Activated CD4-positive, CD25-positive, alpha-beta regulatory T cell treated with anti-CD3 and anti-CD28 coated beads, Interleukin-2, amount 50 U/mL, for 24 hours (primary cell): ENCODE measurements at places on chromosomes 5 and 9.

- ATAC-seq = peak; percentile 64
These were observed 26.4 kb downstream of the TNPO1 start for GRCh38 chr5:72842816-72843215.

GRCh38 chr9:91017245-91017644 lies 215.6 kb downstream of the SYK start:
- ATAC-seq = no peak

DNA sequence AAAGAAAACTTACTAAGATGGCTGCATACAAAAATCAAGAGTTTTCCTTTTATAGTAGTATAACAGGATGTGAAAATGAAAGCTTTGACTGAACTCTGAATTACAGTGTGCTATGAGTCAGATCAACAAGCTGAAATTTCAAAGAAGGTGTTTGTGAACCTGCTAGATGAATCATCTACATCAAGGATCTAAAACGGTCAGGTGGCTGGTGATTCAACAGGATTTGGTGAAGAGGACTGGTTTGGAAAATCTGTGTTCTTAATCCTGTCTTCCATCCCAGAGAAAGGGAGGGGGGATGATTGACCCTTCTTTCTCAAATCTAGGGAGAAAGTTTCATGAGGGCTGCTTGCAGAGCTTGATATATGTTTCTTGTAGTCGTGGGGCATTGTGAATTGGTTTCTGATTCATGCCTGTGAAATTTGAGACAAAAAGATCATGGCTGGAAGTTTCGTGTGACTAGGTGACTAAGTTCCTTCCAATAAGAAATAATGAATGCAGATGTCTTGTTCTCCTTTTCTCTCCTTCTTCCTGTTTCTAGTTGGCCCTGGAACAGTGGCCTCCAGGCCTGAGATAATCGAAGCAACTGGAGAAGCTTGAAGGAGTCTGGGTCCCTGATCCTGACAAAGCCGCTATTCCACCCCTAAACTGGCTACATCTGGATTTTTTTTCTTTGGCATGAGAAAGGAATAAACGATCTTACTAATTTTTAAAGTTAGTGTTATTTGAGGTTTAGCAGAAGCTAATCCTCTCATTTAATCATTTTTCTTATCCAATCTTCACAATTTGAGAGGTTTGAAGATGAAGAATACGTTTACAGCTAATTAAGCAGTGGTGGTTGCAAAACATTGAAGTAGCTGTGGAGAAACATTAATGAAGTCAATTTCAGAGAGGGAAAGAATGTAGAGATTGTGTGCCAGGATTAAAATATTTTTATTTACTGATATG lies 67.2 kb downstream of the MRPS30 start:
- ATAC-seq = peak; percentile 98

- peak; percentile 6 for ATAC-seq
These were observed 60.9 kb downstream of the ANKRD55 start for GRCh38 chr5:56172241-56172640.

DNA sequence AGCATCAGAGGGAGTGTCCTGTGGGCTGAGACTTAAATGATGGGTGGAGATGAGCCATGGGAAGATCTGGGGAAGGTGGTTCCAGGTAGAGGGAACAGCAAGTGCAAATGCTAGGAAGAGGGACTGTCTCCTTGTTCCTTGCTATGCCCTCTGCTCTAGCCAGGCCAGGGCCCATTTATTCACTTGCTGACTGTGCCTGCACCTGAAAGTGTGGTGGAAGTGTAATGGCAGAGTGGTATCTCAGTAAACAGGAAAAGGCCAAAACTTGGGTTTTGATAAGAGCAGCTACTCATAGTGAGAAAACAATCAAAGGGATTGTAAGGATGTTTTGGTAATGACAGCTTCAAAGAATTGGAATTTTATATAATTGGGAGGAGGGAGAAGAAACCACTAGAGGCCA lies 32.4 kb downstream of the TLE4 start:
- no peak for ATAC-seq

DNA sequence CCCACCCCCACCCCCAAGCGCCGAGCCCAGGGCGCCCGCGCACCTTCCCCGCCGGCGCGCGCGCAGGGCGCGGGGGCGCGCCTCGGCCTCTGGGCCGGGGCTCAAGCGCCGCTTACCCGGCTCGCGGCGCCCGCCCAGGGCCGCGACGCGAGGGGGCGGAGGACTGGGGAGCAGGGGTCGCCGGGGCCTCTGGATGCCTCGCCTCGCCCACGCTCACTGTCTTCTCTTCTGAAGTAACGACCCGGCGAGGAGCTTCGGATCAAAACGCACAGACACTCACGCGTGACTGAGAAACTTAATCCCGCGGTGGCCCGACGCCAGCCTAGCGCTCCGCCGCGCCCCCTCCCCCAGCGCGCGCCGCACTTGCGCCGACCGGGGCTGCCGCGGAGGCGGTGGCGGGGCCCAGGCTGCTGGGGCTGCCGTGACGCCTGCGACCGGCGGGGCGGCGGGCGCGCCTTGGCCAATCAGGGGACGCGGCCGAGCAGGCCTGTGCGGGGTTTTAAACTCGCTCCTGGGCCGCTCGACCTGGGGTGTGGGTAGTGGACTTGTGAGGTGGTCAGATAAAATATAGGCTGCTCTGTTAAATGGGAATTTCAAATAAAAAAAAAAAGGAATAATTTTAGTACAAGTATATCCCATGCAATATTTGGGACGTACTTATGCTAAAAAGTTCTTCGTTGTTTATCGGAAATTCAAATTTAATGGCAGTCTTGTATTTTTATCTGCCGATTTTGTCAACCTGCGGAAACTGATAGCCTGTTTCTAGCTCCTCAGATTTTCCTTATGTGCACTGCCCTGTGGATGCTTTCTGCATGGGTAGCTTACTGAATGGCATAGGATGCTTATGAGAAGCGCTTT lies at the start of gene MPDZ:
Gene MPDZ (minus strand): TSS at position 409 of the 858 bp plus-strand sequence. CDS start 29,377 bp downstream, outside the sequence.
- no peak for ATAC-seq

DNA sequence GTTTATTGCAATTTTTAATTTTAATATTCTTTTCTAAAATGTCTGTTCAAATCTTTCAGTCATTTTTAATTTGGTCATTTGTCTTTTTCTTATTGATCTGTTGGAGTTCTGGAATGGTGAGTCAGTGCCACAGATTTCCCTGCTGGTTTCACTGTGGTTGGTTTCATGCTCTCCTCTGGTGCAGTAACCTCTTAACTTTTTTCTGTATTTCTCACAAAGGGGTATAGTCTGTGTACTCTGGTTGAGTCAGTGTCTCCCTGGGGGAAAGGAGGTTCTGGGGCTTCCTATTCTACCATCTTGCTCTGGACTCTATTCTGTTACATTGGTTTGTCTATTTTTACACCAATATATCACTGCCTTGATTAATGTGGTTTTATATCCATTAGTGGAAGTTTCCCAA lies 178.8 kb downstream of the CSNK1G3 start:
- ATAC-seq = no peak

DNA sequence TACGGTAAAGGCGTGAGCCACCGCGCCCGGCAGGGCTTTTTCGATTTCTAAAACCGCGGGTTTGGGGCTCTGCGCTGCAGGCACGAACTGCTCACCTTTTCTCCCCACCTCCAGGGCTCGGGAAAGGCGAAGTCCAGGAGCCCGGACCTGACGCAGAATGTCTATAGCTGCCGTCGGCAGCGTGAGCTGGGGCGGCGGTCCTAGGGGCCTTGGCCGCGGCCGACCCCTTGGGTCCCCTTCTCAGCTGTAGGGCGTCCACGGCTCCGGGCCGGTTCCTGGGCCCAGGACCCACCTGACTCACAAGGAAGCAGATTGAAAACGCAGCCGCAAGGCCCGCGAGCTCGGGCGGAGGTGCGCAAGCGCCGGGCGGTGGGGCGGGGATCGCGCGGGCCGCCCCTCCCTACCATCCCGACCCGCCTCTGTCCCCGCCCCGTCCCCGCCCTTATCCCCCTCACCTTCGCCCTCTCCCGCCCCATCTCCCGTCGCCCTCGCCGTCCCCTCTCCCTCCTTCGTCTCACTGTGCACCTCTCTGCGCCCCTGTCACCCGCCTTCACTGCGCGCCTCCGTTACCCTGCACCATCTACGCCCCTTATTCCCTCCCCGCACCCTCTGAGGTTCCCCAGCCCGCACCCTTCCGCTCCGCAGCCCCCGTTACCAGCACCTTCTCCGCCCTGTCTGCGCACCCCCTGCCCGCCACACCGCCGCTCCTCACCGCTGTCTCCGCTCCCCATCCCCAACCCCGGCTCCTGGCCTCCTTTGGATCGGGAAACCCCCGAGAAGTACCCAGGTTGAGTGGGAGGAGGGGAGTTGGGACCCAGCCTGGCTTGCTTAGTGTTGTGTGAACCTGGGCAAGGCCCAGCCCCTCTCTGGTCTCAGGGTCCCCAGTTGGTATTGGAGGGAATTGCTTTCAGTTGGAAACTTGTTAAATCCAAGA lies at the start of gene HDHD3:
Gene HDHD3 (minus strand): TSS at position 353 of the 934 bp plus-strand sequence. CDS start 2,632 bp downstream, outside the sequence.
- ATAC-seq = peak; percentile 88
